ENCODE measurements at places on chromosomes 16 and 17.

DNA sequence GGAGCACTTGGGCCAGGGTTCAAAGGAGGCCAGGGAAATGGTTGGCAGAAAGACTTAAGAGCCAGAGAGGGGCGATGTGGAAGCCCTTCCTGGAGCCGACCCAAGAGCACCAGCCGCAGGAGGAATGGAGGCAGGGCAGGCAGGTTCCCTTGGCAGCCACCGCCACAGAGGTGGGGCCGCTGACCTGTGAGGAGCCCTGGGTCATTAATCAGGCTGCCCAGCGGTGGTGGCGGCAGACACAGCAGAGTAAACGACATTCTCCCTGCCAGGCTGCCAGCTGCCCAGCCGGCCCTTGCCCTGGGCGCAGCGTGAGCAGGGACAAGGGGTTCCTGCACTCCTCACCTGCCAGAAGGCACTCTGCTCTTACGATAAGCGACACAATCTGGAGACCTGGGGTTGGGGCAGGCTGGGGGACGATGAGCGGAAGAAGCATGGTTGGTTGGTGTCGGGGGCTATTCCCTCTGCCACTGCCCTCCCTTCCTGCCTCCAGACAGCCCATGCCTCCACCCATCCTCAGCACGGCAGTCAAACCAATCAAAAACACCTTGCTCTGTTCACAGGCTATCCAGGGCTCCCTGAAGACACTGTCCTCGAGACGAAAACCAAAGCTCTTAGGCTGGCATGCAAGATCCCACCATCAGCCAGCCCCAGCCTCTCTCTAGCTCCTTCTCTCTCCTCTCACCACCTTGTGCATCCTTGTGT lies 40.9 kb downstream of the PLXDC1 start:
- H3K4me3 ChIP-seq = no peak overlapping the region
- no peak overlapping the region for H3K27ac ChIP-seq
- H3K27me3 ChIP-seq = no peaks in the 10 kb centered on the region

DNA sequence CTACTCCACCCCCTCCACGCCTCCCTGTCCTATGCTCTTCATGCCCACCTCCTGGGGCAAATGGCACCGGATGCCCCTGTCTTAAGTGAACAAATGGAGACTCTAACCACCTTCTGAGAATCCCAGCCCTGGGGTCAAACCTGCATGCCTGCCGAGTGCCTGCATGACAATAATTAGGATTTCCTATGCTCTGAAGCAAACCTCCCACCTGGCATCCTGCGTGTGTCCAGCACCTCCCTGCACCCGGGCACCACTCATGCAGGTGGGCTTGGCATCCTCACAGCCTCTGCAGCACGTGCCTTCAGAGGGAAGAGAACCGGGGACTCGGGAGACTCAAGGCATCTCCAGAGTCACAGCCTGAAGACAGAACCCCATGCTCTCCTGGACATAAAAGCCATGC lies 11.2 kb upstream of the KIFC3 start:
- H3K4me3 ChIP-seq = no peak overlapping the region
- H3K27ac ChIP-seq = no peak overlapping the region
- DNase-seq = no peak
- H3K36me3 ChIP-seq = no peaks in the 10 kb centered on the region
- H3K4me1 ChIP-seq = peaks cover 42% of the 10 kb centered on the region

- H3K27me3 ChIP-seq = no peaks in the 10 kb centered on the region
- H3K4me1 ChIP-seq = peaks cover 37% of the 10 kb centered on the region
- H3K4me3 ChIP-seq = no peak overlapping the region
- H3K27ac ChIP-seq = no peak overlapping the region
Observed at GRCh38 chr17:43599835-43600234, 53.7 kb upstream of the ETV4 start.

- no peaks in the 10 kb centered on the region for H3K36me3 ChIP-seq
- peaks cover 16% of the 10 kb centered on the region for H3K4me1 ChIP-seq
- peaks cover 9% of the 10 kb centered on the region for H3K27me3 ChIP-seq
- DNase-seq = no peak
Observed at GRCh38 chr17:55652114-55652823, 70.4 kb downstream of the TMEM100 start.

GRCh38 chr16:3173892-3174617 lies 13.9 kb upstream of the OR1F1 start:
- H3K36me3 ChIP-seq = no peaks in the 10 kb centered on the region
- H3K27ac ChIP-seq = peak overlapping the region; percentile 21
- H3K27me3 ChIP-seq = peaks cover 96% of the 10 kb centered on the region
- H3K4me1 ChIP-seq = peaks cover 11% of the 10 kb centered on the region

DNA sequence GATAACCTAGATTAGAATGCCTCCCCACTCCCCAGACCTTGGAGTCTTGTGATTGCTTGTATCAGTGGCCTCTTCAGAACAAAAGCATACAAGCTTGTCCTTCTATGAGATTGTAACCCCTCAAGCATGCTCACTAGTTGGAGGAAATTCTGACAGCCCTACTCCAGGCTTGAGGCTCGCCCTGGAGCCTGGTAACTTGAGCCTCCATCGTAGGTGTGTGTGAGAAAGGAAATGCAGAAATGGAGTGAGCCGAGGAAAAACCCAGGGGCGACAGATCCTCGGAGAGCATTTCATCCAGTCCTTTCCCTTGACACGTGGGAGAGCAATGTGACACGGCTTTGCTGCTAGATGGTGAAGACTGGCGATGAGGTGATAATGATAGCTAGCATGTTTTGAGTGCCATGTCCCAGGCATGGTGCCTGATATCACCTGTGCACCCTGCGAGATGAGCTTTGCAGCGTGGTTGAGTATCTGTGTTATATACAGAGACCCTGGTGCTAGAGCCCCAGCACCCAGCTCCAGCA lies 31.2 kb downstream of the GNAO1 start:
- no peaks in the 10 kb centered on the region for H3K36me3 ChIP-seq
- H3K27ac ChIP-seq = no peak overlapping the region
- peaks cover 8% of the 10 kb centered on the region for H3K27me3 ChIP-seq
- H3K4me1 ChIP-seq = no peaks in the 10 kb centered on the region
- H3K4me3 ChIP-seq = no peak overlapping the region

- H3K27me3 ChIP-seq = peaks cover 1% of the 10 kb centered on the region
- DNase-seq = no peak
- H3K4me1 ChIP-seq = peaks cover 29% of the 10 kb centered on the region
- H3K36me3 ChIP-seq = no peaks in the 10 kb centered on the region
- no peak overlapping the region for H3K27ac ChIP-seq
- H3K4me3 ChIP-seq = no peak overlapping the region
Observed at GRCh38 chr17:50611634-50612033, 23.0 kb upstream of the ABCC3 start.

GRCh38 chr17:28717578-28718332 lies at the start of gene RAB34:
Gene RAB34 (minus strand): TSS chr17:28717868. CDS start chr17:28717266, 602 bp downstream.
- H3K36me3 ChIP-seq = peaks cover 21% of the 10 kb centered on the region
- H3K27ac ChIP-seq = peak within 1 kb of the TSS; percentile 98
- peak; percentile 83 for DNase-seq

DNA sequence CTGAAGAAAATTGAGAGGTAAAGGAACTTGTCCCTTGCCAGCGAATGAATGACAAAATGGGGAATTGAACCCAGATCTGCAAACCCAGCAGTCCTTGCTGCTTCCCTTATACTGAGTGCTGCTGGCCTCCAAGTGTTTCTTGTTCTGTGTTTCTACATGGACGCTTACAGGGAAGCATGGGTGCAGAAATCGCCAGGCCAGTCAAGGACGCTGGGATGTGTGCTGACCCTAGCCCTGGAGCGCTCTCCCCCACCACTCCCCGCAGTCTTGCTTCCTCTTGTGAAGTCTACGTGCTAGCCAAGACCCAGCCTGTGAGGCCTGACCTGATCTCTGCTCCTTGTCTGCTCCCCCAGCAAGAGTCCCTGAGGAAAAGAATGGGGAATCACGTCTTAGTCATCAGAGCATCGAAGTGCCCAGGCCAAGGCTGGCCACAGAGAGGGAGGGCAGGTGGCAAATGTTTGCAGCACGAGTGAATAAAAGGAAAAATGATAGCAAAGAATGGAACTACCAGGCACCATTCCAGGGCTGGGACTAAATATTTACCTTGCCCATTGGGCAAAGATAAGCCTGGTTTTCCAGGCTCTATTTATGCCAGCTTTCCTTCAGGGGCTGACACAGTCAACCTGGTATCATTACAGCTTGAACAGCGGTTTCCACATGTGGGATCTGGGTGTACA lies 17.4 kb downstream of the CA4 start:
- DNase-seq = no peak
- H3K4me1 ChIP-seq = peaks cover 1% of the 10 kb centered on the region
- no peak overlapping the region for H3K4me3 ChIP-seq
- no peak overlapping the region for H3K27ac ChIP-seq
- H3K27me3 ChIP-seq = peaks cover 18% of the 10 kb centered on the region

DNA sequence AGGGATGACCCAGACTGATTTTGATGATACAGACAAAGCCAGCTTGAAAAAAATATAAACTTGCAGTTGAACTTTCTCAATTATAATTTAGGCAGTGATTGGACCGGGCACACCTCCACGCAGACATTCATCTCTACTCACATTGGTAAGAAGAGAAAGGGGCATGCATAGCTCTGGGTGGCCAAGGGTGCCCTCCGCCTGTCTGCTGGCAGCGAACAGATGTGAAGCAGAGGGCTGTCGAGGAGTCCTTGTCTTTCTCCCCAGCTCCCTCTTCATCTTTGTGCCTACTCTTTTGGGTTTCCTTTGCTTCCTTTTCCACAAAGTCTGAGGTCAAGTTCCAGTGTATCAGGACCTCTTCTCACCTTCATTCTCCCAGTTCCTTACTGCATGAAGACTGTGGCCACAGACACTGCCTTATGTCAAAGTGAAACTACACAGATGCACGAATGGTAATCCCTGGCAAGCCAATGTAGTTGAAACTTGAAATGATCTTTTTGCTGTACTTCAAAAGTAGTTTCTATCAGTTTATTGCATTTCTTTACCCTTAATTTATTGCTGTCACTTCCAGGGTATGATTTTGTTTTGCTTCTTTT lies 343.7 kb upstream of the SOX9 start:
- no peak overlapping the region for H3K4me3 ChIP-seq
- DNase-seq = no peak
- H3K27me3 ChIP-seq = no peaks in the 10 kb centered on the region

GRCh38 chr16:46923513-46924295 lies 39.5 kb downstream of the GPT2 start:
- peaks cover 24% of the 10 kb centered on the region for H3K4me1 ChIP-seq
- peaks cover 34% of the 10 kb centered on the region for H3K36me3 ChIP-seq
- H3K27ac ChIP-seq = no peak overlapping the region

GRCh38 chr16:47574091-47575054 lies 113.2 kb downstream of the PHKB start:
- H3K36me3 ChIP-seq = peaks cover 13% of the 10 kb centered on the region
- no peaks in the 10 kb centered on the region for H3K4me1 ChIP-seq
- no peak overlapping the region for H3K4me3 ChIP-seq
- H3K27me3 ChIP-seq = no peaks in the 10 kb centered on the region

GRCh38 chr16:84574191-84574590 lies 43.7 kb downstream of the COTL1 start:
- peaks cover 6% of the 10 kb centered on the region for H3K4me1 ChIP-seq
- H3K4me3 ChIP-seq = no peak overlapping the region
- peak overlapping the region; percentile 43 for H3K27ac ChIP-seq
- H3K27me3 ChIP-seq = no peaks in the 10 kb centered on the region

DNA sequence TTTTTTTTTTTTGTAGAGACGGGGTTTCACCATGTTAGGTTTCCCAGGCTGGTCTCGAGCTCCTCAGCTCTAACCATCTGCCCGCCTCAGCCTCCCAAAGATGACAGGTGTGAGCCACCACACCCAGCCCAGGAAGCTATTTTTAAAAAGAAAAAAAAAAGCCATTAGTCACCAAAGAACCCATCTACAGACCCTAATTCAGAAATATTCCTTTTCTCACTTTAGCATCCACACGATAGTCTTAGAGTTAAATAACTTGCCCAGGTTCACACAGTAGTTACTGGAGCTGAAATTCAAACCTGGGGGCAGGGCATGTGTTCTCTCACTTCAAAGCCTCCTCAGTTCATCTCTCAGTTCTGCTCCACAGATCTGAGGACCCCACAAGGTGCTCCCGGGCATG lies 70.3 kb upstream of the NOL11 start:
- no peak overlapping the region for H3K27ac ChIP-seq
- H3K4me1 ChIP-seq = no peaks in the 10 kb centered on the region
- no peaks in the 10 kb centered on the region for H3K27me3 ChIP-seq
- DNase-seq = no peak
- H3K4me3 ChIP-seq = no peak overlapping the region

GRCh38 chr17:68182940-68183551 lies 64.8 kb upstream of the AMZ2 start:
- H3K27me3 ChIP-seq = peaks cover 8% of the 10 kb centered on the region
- no peaks in the 10 kb centered on the region for H3K4me1 ChIP-seq
- H3K4me3 ChIP-seq = no peak overlapping the region
- no peak overlapping the region for H3K27ac ChIP-seq
- DNase-seq = no peak
